ENCODE measurements at places on chromosomes 11 and 22. TPM values are rescaled to one million over a fixed set of nuclear protein-coding genes. Genes with fewer than 3 reads are reported as not detected.

Gene SCUBE1
- 0.13 TPM for total RNA-seq

DNA sequence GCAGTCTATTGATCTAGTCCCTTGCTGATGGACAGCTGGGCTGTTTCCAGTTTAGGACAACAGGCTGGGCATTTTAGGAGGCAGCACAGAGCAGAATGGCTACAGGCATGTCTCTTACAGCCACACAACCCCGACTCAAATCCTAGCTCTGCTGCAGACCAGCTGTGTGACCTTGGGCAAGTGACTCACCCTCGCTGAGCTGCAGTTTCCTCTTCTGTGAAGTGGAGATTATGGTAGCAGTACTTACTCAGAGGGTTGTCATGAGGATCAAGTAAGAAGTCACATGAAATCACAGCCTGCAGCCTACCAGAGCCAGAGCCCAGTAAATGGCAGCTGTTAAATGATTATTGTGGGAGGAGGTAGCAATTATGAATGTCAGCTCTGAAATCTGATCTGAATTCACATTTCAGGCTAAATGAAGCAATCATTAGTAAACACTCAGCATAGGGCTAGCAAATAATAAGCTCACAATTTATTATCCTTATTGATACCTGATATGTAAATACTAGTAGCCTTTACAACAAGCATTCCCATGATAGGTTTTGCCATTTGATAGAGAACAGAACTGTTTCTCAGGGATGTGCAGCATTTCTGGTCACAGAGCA, 58.9 kb downstream of the MYEOV start:
- DNase-seq = peak; percentile 46

GRCh38 chr11:19931771-19932369, 219.2 kb downstream of the NAV2 start:
- no peak for DNase-seq

Gene SUN2
- 23.5 TPM for total RNA-seq

DNA sequence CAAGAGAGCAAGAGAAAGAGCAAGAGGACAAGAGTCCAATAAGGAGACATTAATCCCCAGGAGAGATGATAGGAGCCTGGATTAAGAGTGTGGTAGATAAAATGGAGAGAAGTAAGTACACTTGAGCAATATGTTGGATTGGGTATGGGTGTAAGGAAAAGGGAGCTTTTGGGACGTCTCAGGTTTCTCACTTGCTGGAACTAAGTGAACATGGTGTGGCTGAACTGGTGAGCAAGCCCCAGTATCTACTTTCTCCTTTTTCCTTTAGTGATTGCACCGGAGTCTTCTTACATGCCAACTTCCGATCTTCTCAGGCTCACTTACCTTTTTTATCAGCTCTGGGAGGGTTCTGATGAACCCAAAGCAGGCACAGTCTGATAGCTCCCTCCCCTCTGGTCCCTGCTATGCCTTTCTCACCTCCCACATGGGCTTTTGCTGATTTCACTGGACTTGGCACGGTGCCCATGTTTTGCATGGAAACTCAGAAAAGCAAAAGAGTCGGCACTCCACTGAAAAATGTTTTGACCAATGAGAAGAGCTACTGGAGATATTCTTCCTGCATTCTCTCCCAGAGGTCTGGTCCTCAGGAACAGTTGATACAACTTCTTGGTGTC, 14.5 kb upstream of the APLNR start:
- no peak for DNase-seq

DNA sequence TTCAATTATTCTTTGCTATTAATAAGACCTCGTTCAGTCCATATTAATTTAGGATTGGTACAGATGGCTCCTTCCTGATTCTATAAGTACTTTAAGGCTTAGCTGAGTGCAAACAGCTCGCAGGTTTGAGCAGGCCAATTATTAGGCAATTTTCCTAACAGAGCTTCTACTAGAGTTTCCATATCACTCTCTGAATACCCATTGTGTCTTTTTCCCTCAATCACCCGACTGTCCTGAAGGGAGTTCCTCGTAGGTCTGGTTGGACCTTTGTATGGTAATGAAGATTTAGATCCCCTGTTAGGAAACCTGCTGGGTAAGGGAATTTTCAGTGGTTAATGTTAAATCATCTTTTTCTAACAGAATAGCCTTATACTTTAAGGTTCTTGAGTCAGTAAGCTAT, 61.1 kb downstream of the ARHGAP42 start:
- no peak for DNase-seq

DNA sequence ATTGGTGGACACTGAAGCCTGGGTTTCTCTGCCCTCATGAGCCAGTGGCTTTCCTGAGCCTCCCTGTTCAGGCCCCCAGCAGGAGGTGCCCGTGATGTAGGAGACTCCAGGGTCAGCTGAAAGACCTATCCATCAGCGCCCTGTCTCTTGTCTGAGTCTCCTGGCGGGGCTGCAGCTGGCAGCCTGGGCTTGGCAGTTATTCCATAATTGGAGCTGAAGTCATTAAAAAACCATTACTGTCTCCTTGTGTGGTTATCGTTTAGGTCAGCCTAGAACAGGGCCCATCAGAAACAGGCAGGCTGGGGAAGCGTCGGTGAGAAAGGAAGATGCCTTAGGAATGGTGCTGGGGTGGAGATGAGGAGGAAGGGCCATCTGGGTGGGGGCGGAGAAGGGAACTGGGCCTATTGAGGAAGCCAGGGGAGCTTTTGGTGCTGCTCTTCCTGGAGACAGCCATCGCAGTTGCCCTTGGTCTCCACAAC, 5.0 kb downstream of the TUB start:
- DNase-seq = no peak

Gene OR8H2
- total RNA-seq = not detected

Gene CBLIF
- total RNA-seq = not detected

GRCh38 chr22:26986884-26987283, 329.5 kb downstream of the MIAT start:
- DNase-seq = no peak

GRCh38 chr11:58742981-58743880, 11.5 kb upstream of the GLYAT start:
- DNase-seq = peak; percentile 48

GRCh38 chr11:117551761-117552343, 224.2 kb downstream of the CEP164 start:
- DNase-seq = peak; percentile 71

GRCh38 chr22:17264321-17265052, 45.3 kb upstream of the ADA2 start:
- DNase-seq = peak; percentile 88

- no peak for DNase-seq
These were observed 11.8 kb upstream of the KCNE3 start for GRCh38 chr11:74478877-74479731.

Gene PAX6
- total RNA-seq = 5.4 TPM

GRCh38 chr11:116078101-116078591, 573.9 kb upstream of the CADM1 start:
- peak; percentile 85 for DNase-seq

- no peak for DNase-seq
These were observed 68.3 kb upstream of the CTSC start for GRCh38 chr11:88405853-88406252.

DNA sequence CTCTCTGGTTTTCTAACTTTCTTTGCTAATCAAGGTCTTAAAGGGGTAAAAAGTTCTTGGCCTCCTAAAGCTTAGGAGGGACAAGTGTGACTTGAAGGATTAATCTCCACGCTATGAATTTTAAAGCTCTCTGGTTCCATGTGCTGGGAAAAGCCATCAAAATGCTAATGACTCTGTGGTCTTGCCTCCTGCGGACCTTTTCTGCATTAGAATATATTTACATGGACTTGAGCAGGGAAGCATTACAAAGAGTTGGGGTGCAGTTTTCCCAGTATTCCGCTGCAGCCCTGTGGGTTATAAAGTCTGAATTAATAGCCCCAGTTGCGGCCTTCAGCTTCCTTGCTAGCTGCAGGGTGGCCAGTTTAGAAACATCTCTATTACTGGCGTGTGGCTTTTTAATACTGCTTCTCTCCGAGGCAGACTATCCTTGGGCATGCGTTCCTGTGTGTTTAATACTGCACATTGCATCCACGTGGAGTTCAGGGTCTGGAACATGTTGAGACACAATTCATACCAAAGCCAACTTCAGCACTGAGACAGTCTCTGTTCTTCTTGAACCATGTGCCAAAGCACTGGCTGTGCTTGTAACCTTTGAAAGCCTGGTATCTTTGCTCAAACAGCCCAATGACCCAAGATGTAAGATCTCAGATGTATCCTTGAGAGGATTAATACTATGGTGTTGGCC, 27.3 kb downstream of the TSPAN18 start:
- DNase-seq = peak; percentile 58

Gene CFAP300
- 1.8 TPM for total RNA-seq

Gene TSPAN32
- not detected for total RNA-seq

- DNase-seq = no peak
These were observed 73.2 kb downstream of the CCDC81 start for GRCh38 chr11:86447763-86448480.

Gene SLC22A8
- total RNA-seq = 0.16 TPM

DNA sequence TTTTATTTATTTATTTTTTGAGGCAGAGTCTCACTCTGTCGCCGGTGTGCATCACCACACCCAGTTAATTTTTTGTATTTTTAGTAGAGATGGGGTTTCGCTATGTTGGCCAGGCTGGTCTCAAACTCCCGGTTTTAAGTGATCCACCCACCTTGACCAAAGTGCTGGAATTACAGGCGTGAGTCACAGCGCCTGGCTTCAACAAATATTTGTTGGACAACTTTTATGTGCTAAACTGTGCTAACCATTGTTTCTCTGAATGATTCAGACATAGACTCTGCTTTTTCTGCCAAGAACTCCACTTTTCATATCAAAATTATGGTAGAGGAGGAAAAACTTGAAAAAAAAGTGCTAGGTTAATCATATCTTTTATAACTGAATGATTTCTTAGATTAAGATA, 36.3 kb downstream of the MMP7 start:
- DNase-seq = no peak

GRCh38 chr11:5252192-5252918, 2.2 kb downstream of the HBG2 start:
- DNase-seq = no peak

Gene APOL5
- total RNA-seq = not detected

Gene HPX
- 3.9 TPM for total RNA-seq

DNA sequence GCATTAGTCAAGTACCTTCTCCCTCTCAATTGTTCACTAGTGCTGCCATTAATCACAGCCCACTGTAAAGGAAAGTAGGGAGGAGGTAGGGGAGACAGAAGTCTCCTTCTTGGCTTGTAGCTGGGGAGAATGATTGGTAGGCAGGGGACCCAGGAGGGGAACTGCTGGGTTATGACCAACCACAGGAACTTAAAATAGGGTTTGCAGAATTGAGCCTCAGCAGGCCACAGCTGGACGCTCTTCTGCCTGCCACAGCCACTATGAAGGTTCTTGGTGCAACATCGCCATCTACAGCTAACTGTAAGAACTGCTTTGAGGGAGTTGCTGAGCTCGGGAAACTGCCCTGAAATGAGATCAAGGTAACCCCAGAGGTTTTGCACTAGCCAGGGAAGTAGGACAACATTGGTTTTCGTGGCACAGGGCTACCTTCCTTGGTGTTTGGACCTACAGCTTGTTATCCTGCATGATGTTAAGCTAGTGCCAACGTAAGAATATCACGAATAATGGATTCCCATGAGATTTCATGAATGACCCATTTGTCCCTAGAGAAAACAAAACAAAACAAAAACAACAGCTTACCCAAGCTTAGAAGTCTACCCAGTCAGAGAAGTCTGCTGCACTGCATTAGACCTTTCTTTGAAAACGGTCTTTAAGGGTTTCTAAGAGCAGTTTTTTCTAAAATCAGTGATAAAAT, 787.1 kb upstream of the API5 start:
- peak; percentile 93 for DNase-seq

Gene MIOX
- total RNA-seq = not detected

Gene INS
- not detected for total RNA-seq

DNA sequence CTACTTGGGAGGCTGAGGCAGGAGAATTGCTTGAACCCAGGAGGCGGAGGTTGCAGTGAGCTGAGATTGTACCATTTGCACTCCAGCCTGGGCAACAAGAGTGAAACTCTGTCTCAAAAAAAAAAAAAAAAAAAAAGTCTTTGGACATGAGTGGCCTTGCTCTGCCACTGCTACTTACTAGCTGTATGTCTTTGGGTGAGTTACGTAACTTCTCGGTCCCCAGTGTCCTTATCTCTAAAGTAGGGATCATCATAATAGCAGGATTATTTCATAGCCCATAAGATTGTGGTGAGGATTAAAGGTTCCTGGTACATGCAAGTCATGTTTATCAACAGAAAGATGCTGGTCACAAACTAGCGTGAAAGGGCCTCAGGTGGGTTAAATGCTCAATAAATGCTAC, 53.9 kb upstream of the HEPHL1 start:
- DNase-seq = no peak

DNA sequence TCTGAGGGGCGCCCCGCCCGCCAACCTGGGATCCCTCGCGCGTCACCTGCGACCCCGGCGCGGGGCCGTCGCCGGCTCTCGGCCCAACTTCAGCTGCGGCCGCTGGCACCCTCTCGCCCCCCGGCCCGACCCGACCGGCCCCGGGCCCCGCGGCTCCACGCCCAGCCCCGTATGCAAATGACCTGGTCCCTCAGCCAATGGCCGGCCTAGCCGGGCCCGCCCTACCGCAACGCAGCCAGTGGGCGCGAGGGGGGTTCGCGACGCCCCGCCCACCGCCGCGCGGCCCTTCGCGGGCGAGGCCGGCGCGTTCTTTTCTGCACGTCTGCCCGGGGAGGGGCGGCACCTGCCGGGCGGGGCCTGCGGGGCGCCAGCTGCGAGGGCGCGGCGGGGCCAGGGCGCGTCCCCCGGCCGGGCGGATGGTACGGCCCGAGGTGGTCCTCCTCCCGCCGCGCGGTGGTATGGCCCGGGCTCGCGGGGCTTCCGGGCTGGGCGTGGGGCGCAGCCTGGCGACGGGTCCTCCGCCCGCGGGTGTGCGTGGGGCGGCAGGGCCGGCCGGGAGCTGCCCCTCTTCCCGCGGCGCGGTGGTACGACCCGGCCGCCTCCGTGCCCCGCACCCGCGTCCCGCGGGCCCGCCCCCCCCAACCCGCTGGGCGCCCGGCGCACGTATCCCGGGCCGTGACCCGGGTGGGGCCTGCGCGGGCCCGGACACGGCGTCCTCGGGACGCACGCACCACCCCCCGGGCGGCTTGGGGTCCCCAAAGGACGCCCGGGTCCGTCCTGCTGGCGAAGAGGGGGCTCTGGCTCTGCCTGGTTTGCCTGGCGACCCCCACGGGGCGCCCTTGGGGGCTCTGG, 7.7 kb upstream of the PHRF1 start:
- peak; percentile 97 for DNase-seq

GRCh38 chr11:69468911-69469885, 12.3 kb upstream of the LINC01488 start:
- no peak for DNase-seq

GRCh38 chr22:42307806-42308563, 37.5 kb upstream of the TCF20 start:
- DNase-seq = no peak

Gene MS4A14
- total RNA-seq = not detected

GRCh38 chr11:120900643-120901042, 123.3 kb upstream of the TBCEL start:
- peak; percentile 79 for DNase-seq

DNA sequence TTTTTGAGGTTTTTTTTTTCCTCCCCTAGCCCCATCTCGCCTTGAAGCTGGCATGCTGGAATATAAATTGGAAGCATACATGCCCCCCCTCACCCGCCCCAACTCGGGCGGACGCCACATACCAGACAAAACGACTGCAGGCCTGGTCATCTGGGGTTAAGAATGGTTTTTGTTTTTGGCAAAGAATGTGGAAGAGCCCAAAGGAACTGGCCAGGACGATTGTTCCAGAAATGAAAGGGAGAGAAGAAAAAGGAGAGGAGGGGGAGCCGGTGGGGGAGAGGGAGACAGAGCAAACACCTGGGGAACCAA, 25.0 kb downstream of the MN1 start:
- no peak for DNase-seq

Measured in endodermal cell (in vitro differentiated cells).